ENCODE measurements at places on chromosomes 2 and 18. TPM values are rescaled to one million over a fixed set of nuclear protein-coding genes. Genes with fewer than 3 reads are reported as not detected.

The SRBD1 gene
- total RNA-seq, result 19.2 TPM

The TUBB6 gene
- 817 TPM for total RNA-seq

The C1QL2 gene
- total RNA-seq, result not detected

DNA sequence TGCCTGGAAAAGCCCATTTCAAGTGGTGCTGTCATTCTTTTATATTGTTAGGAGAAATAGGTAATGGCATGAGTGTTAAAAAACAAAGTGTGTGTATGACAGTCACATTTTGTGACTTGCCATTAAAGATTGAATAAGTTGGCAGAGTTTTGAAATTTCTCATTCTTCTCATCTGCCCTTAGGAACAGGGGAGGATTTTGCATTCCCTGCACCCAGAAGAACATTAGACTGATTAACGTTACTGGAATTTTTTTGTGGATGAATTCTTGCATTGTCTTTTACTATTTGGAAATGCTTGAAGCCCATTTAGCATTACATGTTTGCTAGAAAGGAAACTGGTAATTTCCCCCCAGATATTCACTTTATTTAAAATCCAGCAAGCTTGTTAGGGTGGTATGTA lies 162.2 kb downstream of the BABAM2 start:
- peak overlapping the region; percentile 5 for H3K27ac ChIP-seq
- no peaks in the 10 kb centered on the region for H3K27me3 ChIP-seq
- H3K4me3 ChIP-seq, result no peak overlapping the region
- DNase-seq, result peak; percentile 59
- H3K4me1 ChIP-seq, result peaks cover 44% of the 10 kb centered on the region
- H3K36me3 ChIP-seq, result no peaks in the 10 kb centered on the region

DNA sequence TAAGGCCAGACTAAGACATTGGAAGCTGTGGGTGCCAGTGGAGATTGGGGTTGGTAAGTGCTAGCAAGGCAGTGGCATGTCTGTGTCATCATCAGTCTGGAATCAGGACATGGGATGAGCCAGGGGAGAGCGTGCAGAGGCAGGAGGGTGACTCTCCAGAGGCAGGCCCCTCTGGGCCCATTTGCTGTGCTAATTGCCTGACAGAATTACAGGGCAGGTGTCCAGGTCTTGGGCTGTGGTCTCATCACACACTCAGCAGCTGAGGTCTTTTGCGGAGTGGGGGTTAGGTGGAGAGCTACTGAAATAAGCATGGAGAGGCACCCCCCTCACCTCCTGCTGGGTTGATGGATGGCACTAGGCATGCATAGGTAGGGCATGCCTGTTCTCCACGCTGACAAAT lies 57.4 kb downstream of the CELF4 start:
- no peak overlapping the region for H3K27ac ChIP-seq
- no peak for DNase-seq

DNA sequence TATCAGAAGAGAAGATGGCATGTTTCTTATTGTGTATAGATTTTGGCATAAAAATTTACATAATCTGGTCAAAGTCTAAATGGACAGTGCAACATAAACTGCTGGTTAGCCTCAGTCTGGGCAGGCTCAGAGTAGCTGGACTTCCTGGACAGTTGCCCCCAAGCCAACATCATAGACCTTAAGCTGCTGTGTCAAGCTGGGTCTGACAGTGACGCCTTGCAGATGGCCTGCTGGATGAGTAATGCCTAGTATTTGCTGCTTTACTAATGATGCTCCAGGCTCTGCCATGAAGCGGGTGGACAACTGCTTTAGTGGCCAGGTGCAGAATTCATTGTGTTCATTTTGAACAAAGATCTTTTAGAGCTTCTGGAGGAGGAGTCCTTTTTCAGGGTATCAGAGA lies 603.7 kb upstream of the ZEB2 start:
- H3K36me3 ChIP-seq, result no peaks in the 10 kb centered on the region
- no peak overlapping the region for H3K27ac ChIP-seq
- no peak for DNase-seq
- H3K27me3 ChIP-seq, result no peaks in the 10 kb centered on the region
- no peaks in the 10 kb centered on the region for H3K4me1 ChIP-seq
- H3K4me3 ChIP-seq, result no peak overlapping the region

GRCh38 chr18:38941711-38942561 lies 1376.3 kb upstream of the CELF4 start:
- no peak overlapping the region for H3K4me3 ChIP-seq
- H3K36me3 ChIP-seq, result no peaks in the 10 kb centered on the region
- no peaks in the 10 kb centered on the region for H3K27me3 ChIP-seq
